Substantia nigra (tissue), 51 donors: ENCODE measurements at places on chromosomes 4 and X.

DNA sequence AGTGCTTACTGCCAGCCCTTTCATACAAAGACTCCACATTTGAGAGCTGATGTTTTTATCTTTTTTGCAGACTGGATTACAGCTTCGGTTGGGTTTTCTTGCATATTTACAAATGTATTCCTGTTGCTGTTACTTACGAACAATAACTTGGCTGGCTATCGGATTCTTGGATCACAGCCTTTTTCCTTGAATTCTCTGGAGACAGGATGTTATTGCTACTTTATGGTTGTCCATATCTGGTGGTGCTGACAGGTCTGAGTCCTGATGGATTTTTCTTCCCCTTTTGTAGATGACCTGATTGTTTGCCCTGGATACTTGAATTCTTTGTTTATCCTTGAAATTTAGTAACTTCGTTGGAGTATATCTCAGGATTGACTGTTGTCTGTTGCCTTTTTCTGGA is 77.7 kb downstream of the PDK3 start:
- no peak for DNase-seq

DNA sequence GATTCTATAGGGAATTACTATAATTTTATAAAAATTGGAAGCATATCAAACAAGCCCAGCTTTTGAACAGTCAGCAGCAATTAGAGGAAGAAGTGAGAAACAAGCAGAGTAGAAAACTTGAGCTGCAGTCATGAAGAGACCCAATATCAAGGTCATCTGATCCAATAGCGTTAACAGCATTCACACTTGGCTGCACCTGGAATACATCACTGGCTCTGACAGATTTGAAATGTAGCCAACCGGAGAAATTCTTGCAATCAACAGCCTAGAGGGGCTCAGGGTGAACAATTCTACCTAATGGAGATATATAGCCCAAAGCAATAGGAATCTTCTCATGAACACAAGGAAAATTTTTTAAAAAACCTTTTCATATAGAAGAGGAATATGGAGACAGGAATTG is 13.6 kb downstream of the DDX53 start:
- no peak for DNase-seq

GRCh38 chr4:154489558-154490233 is 1.9 kb downstream of the DCHS2 start:
- DNase-seq = no peak

GRCh38 chr4:140926672-140927071 is 170.5 kb upstream of the TBC1D9 start:
- no peak for DNase-seq

GRCh38 chr4:110142461-110142860 is 56.0 kb downstream of the ELOVL6 start:
- no peak for DNase-seq

DNA sequence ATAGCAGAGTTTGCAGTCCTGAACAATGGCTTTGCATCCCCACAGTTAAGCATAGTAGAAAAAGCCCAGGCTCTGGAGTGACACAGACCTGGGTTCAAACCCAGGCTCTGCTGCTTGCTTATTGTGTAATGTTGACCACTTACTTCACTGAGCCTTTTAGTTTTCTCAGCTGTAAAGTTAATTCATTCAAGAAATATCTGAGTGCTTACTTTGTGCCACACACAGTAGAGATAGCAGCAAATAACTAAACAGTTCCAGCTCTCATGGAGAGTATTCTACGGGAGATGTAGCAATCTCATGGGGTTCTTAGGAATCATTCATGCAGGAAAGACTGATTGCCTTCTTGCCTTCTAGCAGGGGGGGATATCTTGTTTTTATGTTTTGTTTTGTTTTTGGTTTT is 63.2 kb downstream of the SLC9A6 start:
- DNase-seq = no peak

DNA sequence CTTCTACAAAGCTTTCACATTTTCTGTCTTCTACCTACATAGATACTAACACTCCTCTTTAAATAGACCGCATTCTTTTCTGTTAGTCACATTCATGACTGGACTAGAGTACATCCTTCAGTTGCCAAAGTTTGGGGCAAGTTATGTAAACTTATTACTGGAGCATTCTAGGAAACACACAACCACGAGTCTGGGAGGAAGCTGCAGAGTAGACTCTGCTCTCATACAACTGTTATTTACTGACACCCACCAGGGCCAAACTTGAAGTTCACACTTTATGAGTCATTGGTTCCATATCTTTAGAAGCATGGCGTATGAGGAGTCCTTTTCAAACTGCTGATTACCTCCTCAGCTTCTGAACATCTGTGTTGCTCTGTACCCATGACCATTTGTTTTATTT is 87.0 kb downstream of the RNF150 start:
- no peak for DNase-seq
